ENCODE measurements at places on chromosomes 12 and 14.

DNA sequence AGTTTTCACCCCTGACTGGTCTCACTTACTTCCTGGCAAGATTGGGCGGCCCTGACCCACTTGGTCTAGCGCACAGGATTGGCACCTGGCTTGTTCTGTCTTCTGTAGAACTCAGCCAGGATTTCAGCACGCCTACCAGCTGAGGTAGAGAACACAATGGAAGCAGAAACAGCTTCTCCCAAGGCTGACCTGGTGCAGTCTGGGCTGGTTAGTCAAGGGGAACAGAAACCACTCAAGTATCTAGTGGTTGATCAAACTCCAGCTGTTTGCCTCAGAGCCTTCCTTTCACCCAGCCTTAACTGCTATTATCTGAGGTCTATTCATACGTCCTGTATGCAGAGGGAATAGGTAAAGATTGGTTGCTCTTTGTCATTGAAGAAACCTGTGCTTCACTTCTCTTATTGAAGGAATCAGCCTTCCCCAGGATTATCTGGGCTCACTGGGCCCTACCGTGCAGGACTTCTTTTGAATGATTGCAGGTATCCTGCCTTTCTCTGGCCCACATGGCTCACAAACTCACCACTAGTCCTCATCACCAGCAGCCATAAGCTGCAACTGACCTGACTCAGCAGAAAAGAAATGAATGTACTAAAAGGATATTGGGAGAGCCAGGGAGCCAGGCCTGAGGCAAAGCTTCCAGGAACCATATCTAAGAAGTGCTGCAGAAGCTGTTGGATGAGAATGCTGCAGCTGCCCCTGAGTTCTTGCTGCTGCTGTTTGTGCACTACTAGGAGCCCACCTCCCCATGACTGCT, 2.5 kb upstream of the PLEKHD1 start:
- DNase-seq, result no peak

DNA sequence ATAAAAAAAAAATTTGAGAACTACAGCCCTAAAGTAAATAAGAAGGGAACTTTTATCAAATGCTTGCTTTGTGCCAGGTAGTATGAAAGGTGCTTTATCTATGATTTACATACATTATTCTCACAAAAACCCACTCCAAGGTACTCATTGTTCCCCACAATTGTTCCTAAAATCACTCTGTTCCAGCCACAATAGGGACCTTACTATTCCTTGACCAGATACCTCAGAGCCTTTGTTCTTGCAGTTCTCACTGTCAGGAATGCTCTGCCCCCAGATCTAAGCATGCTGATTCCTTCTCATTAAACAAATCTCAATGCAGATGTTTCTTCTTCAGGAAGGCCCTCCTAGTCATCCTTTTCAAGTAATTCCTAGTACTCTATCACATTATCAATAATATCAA, 60.2 kb downstream of the PPP1R12A start:
- DNase-seq, result no peak

- DNase-seq, result no peak
Measured at GRCh38 chr14:61174441-61174891, 106.7 kb downstream of the TMEM30B start.

DNA sequence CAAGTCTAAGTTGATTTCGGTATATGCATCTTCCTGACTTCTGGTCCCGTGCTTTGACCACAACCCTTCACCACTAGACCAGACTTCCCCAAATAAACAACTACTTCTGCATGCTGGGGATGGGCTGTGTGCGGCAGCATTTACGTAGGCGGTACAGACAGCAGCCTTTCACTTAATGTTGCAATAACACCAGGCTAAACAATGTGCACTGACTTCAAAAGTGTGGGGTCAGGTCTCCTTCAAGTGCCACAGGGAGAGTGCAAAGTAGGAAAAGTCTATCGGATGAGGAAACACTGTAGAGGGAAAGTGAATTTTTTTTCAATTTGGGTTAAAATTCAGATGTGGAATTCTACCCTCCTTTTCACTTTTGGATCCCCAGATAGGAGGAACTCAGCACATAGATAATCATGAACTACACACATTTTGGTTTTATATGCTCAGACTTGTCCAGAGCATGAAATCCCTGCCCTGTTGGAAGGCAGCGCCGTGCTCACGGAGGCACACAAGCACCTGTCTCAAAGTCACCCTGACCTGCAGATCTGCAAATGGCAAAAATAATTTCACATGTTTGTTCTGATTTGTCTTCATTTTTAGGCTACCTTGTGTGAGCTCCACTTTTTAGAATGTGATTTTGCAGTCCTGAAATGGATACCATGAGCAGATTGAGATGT, 3.6 kb upstream of the FOS start:
- no peak for DNase-seq

- no peak for DNase-seq
Measured at GRCh38 chr14:76413962-76414600, 38.1 kb downstream of the ESRRB start.

- no peak for DNase-seq
Measured at GRCh38 chr14:84785996-84786395, 743.9 kb upstream of the FLRT2 start.

DNA sequence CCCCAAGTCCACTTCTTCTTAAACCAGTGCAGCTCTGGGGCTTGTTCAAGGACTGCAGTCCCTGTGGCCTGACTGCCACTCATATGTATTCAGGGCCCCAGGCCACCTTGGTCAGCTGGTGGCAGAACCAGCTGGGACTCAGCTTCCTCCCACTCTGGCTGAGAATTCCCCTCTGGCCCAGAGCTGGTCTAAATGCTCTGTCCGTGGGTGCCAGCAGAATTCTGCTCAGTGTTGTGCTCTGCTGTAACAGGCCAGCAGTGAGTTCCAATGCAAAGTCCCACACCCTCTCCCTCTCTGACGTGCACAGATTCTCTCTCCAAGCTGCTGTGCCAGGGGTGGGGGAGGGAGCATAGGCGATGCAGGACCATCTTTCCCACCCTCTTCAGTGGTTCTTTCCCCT, 210.4 kb upstream of the RGS6 start:
- no peak for DNase-seq

- peak; percentile 34 for DNase-seq
Measured at GRCh38 chr14:34971381-34971780, 11.4 kb upstream of the SRP54 start.

DNA sequence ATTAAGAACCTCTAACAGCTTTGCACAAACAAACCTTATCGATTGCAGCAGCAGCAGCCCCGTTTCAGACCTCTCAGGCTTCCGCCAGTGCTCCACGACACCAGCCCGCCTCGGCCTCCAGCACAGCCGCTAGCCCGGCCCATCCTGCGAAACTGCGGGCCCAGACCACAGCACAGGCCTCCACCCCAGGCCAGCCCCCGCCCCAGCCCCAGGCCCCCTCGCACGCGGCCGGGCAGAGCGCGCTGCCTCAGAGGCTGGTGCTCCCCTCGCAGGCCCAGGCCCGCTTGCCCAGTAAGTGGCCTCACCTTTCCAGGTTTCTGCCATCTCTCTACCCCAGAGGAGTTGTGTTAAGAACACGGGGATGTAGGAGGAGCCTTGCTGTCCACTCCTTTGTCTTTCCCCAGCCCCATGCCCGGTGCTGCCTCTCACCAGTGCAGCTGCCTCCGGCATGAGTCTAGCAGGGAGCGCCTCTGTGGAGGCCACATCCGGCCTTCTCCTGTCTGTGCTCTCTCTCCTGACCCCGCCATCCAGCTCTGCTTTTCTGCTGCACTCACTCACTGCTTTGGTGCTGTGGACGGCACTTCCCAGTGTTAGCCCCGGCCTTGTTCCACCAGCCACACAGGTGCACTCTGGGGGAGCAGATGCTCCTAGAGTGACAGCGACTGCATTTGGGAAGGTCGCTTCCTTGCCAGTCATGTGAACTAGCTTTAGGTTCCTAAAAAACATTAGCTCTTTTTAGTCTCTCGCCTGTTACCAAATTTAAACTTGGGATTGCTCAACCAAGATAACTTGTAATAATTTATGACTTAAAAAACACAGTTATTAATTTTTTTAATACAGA, 71.5 kb downstream of the EP400 start:
- no peak for DNase-seq

DNA sequence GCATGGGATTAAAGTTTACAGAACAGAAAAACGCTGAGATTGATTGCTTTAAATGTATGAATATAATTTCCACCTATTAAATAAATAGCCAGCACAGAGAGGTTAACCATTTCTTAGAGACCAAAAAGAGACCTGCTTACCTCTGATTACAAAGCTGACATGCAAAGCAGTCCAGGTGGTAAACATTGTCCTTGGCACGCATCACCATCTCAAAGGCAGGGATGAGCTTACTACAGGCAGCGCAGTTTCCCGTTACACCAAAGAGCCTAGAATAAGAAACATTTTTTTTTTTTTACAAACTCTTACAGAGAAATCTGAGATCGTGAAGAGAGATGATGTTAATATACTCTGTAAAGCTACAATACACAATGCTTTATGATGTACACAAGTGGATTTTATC, 45.7 kb downstream of the LMO3 start:
- DNase-seq, result no peak

DNA sequence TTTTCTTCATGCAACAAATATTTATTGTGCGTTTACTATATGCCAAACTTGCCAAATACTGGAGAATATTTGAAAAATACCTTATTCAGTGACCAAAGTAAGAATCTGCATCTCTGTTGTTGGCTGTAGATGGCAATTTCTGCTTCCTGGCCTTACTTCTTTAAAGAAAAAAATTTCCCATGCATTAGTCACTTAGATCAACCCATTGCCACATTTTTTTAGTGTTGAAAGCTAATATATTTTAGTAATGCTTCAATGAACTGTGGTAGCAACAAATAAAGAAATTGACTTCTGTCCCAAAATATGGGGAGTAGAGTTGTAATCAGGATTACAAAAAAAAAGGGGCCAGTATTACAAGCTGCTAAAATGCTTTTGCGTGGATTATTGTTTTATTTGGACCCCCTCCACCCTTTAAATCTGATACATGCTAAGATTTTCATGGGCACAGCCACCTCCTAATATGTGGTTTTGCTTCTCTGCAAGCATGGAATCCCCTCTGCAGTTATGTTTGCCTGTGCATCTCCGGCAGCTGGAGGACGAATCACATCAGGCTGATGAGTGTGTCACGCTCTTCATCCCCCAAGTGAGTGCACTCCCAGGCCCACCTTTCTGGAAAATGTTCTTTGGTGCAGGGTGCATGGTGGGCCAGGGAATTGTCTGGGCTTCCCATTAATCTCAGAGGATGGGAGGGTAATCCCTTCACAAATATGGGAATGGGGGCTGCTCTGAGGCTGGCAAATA, 38.1 kb upstream of the PTCSC3 start:
- no peak for DNase-seq

DNA sequence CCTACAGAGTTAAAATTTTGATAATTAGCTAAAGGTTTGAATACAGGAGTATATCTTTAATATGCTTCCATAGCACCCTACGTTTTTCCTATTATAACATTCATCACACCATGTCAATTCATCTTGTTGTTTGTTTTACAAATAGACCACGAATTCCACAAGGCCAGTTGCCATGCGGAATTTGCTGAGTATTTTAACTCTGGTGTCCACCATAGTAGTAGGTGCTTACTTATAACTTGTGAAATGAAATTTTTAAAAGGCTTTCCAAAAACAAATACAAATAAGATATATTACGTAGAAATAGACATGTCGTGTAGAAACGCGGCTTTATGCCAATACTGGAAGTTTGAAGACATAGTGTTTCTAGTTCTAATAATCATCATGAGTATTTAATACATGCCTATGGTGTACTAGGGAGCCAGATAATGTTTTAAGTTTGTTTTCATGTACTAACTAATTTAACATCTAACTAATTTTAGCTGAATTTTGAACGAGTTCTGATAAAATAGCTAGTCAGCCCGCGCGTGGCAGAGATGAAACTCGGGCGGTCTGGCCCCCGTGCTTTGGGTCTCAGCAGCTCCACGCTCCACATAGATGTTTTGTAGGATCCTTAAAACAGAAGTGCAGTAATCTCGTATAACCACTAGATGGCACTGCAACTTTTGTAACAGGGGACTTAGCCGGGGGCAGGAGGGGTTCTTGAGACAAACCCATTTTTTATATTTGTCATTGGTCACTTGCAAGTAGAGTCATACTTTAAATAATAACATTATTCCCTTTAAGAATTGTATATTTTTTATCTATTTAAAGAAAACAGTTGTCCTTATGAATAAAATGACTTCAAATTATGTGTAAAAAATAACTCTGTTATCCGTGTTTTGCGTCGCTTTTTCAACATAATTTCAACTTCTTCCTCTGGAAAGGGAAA, 10.2 kb downstream of the CD69 start:
- peak; percentile 39 for DNase-seq

DNA sequence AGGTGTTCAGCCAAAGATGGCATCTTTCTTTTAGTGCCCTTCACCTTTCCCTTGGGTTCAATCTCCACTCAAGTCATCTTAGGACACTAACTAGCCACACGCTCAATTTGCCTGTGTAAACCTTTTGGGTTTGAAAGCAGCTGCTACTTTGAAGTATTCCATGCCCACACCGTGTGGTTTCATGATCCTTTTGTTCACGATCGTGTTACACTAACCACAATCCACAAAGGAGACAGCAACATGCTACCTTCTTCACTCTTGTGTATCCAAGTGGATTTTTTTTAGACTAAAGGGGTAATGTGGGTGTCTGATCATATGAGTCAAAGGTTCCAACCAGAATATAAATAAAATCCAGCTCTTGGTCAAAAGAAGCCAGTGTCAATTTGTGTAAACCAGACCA, 122.7 kb upstream of the FAR2 start:
- DNase-seq, result no peak

- DNase-seq, result no peak
Measured at GRCh38 chr14:80455031-80455430, 243.7 kb upstream of the DIO2 start.

DNA sequence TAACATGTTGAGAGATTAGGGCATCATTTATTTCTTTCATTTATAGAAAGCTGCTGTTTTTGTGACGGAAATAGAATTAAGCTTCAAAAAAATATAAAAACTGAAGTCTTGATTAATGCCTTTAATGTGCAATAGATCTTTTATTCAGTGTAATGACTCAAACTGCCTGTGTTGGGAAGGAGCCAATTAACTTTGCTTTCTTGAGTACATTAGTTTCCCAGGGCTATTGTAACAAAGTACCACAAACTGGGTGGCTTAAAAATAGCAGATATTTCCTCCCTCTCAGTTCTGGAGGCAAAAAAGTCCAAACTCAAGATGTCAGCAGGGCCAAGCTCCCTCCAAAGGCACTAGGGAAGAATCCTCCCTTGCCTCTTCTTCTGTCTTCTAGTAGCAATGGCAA, 36.6 kb downstream of the EID3 start:
- DNase-seq, result no peak

GRCh38 chr14:84087986-84088531, 1441.9 kb upstream of the FLRT2 start:
- no peak for DNase-seq

GRCh38 chr12:67667276-67668073, 18.9 kb downstream of the DYRK2 start:
- DNase-seq, result no peak

DNA sequence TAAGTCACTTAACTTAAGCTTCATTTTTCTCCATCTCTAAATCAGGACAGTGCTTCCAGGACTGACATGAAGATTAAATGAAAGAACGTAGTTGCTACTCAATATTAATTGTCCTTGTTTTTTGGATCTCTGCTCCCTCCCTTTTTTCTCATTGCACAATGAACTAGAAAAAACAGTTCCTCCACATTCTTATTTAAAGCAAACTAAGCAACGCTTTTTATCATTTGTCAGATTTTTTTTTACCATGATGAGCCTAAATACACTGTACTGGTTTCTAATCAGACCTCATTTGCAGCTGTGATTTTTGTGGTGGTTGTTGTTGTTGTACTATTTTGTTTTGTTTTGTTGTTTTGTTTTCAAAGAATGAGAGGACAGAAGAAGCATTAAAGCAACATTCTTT, 23.2 kb upstream of the PARP11 start:
- DNase-seq, result no peak

GRCh38 chr14:78227248-78228077, 57.3 kb downstream of the NRXN3 start:
- DNase-seq, result no peak

- DNase-seq, result no peak
Measured at GRCh38 chr14:99094901-99095300, 177.1 kb downstream of the BCL11B start.
